Smooth muscle cell of the pulmonary artery (primary cell): ENCODE measurements at places on chromosomes 16 and 17. TPM values are rescaled to one million over a fixed set of nuclear protein-coding genes. Genes with fewer than 3 reads are reported as not detected.

The FMNL1 gene
- 0.10 and 0.33 TPM in 2 replicates for total RNA-seq

The PRAC2 gene
- total RNA-seq, result not detected in 2 replicates

The KCNJ12 gene
- total RNA-seq, result 2.3 and 4.5 TPM in 2 replicates

The NPW gene
- total RNA-seq, result 0.85 and 1.0 TPM in 2 replicates

The RHBDL3 gene
- total RNA-seq, result 0.26 TPM in 1 of 2 replicates, not detected in the other

The BMERB1 gene
- total RNA-seq, result 49.8 and 70.5 TPM in 2 replicates

The GUCY2D gene
- not detected in 2 replicates for total RNA-seq
